ENCODE measurements at places on chromosomes 5 and 9.

DNA sequence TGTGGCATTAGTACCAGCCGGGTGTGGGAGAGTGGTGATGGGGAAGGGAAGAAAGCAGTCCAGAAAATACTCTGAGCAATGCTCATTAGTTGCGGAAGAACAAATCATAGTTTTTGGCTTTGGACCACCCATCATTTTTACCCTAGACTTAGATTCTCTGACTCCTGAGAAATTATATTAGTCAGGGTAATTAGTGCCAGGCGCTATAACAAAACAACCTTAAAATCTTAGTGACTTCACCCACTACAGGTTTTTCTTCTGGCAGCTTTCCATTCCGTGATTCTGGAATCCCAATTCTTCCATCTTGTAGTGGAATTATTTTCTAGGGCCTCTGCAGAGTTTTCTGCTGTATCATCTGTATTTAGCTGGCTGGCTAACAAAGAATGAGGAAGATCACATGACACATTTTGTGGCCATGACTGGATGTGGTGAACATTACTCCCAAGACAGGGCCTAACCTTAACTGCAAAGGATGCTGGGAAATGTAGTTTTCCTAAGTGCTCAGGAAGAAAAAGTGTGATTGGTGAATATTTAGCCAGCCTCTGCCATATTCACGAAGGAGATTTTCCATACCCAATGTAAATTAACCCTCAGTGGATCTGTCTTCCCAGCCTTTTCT lies 373.0 kb upstream of the MEF2C start:
- DNase-seq = no peak

GRCh38 chr9:119398350-119398749 lies 29.1 kb upstream of the BRINP1 start:
- no peak for DNase-seq

DNA sequence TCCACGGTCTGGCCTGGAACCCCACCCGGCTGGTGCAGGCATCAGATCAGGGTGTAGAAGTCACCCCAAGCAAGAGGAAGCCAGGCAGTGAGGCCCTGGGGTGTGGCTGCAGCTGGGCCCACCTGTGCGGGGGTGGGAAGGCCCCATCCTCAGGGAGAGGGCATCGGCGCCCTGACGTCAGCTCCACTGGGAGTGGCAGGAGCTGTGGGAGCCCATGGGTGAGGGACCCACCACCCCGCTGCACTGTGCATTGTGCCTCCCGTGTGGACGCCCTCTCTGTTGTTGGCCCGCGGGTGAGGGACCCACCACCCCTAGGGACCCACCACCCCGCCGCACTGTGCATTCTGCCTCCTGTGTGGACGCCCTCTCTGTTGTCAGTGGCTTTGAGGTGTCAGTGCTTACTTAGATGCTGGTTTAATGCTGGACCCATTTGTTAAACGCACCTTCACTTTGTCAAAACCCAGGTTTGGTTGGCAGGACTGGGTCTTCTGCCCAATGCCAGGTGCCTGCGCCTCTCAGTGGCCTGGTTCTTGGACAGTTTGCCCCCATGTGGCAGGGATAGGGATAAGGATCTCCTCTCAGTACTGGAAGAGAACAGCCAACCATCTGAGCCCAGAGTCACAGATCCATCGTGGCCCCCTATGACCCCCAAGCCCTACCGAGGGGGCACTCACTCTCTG lies 6.9 kb upstream of the EXOC3 start:
- no peak for DNase-seq

- no peak for DNase-seq
Observed at GRCh38 chr5:143041-143440, 48.3 kb upstream of the LRRC14B start.

DNA sequence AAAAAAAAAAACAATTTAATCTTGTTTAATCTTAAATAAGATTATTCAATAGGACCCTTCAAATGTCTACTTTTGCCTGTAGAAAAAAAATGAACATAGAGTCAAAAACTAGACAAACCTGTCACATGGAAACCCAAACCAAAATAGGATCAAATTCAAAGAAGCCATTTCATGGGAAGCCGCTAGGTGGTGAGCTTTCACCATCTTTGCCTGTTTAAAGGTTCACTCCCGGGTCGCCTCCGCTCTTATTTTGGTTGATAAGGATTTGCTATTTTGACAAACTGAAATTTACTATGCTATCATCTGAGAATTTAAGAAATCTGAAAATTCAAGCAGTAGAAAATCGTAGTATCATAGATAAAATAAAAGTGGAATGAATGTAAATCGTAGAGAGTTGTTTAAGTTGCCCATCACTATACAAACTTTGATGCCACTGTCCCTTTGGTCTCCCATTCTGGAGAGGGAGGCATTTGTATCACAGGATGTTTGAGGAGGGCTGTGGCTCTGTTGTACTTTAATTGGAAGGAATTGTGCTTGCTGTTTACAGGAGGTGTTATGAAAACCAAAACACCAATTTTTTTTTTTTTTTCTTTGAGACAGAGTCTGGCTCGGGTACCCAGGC lies 43.5 kb upstream of the DNAH5 start:
- no peak for DNase-seq

GRCh38 chr5:69454460-69455249 lies 37.9 kb upstream of the OCLN start:
- no peak for DNase-seq

DNA sequence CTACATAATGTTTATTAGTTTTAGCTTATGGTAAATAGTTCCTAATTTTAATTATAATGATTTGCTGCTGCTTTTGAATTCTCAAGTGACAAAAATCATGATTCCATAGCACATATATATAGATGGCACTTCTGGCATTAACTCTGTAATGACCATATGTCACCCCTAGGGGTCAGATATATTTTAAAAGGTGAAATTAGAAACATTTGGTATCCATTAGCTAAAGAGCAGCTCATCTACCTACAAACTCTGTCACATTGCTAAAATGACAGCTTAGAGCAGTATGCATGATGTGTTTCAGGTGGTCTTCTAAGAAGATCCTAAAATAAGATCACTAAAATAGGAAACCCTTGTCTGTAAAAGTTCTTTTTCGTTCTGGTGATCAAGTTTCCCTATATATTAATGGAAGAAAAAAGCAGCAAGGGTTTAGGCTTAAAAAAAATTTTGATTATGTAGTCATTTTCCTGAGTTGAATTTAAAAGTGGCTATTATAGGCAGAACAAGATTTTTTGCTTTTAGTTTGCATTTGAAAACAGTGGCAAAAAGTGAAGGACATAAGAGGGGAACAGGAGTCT lies 157.7 kb upstream of the POU5F2 start:
- no peak for DNase-seq

Data from NCI-H524 treated with DMSO at 0.1 percent for 48 hours (cell line).